ENCODE measurements at places on chromosomes 4 and X. TPM values are rescaled to one million over a fixed set of nuclear protein-coding genes. Genes with fewer than 3 reads are reported as not detected.

- no peak for DNase-seq
Measured at GRCh38 chr4:88045021-88045420, 37.6 kb downstream of the PKD2 start.

DNA sequence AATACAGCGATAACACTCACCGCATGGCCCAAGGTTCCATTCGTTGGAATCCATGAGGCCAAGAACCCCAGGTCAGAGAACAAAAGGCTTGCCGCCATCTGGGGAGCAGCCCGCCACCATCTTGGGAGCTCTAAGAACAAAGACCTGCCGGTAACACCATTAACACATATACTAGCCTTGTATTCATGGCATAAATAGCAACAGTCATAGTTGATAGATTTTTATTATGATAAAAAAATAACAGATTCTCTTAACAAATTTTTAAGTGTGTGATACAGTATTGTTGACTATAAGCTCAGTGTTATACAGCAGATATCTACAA lies 309.4 kb downstream of the GLUD2 start:
- DNase-seq: no peak

DNA sequence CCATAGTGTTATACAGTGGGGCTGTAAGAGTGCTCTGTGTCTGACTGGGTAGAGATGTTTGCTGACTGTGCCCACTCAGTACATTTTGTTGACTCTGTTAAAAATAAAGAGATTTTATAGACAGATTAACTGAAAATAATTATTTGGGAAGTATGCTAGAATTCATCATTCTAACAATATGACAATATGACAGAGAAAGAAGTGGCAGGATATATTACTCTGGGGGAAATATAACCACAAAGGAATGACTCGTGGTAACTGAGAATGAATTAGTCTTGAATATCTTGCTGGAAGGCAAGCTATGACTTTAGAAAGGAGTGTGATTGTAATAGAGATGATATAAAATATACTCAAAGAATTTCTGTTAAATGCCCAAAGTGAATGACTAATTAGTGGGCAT lies 46.8 kb downstream of the TMEM165 start:
- DNase-seq: no peak

GRCh38 chrX:3195845-3196244 lies 150.6 kb downstream of the MXRA5 start:
- no peak for DNase-seq

DNA sequence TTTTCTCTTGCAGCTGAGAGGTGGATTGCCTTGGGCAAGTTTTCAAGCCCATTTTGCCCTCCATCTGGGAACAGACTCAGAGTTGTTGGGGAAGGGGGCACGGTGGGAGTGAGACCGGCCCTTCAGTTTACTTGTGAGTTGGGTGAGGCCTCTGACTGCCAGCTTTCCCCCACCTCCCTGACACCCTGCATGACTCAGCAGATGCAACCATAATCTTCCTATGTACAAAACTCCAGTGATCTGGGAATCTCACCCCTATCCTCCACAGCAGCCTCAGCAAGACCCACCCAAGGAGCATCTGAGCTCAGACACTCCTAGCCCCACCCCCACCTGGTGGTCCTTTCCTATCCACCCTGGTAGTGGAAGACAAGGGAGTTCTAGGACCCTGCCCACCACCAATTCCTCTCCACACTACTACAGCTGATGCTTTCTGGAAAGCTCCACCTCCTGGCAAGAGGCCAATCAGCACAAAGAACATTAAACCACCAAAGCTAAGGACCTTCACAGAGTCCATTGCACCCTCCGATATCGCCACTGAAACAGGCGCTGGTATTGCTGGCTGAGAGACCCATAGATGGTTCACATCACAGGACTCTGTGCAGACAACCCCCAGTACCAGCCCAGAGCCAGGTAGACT lies 99.4 kb upstream of the STK26 start:
- DNase-seq: no peak

- DNase-seq: no peak
Measured at GRCh38 chr4:180197471-180197870, 2045.7 kb upstream of the TENM3 start.

DNA sequence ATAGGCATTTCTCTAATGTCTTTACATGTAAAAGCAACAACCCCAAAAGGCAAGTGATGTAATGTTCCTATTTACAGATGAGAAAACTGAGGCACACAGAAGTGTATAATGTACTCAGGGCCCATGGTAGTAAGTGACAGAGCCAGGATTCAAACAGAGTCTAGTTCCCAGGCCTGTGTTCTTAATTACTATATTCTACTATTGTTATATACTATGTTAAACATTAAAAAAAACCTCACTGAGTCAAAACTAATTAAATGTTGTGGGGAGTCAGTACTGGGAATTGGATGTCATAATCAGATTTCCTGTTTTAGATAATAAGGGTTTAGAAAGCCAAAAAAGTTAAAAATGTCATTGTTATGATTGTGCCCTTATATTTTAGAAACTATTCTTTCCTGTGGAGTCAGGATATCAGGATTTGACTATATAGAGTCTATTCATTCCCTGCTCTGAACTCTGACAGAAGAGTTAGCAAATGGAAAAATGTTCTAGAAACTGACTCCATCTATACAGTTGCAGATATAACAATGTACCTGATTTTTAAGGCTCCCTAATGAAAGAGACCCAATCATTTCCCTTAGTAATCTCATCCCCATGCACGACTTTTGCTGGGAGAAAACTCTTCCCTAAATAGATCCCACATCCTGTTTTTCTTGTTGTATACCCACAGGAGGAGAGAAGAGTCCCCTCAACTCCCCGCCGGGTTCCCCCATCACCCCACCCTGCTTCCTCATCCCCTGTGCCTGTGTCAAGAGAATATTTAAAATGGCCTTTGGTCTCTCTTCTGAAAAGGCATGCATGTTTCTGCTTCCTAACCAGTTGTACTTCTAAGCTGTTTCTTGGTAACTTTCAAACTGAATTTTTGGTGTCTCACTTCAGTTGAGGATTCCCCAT lies 69.7 kb downstream of the REELD1 start:
- no peak for DNase-seq

DNA sequence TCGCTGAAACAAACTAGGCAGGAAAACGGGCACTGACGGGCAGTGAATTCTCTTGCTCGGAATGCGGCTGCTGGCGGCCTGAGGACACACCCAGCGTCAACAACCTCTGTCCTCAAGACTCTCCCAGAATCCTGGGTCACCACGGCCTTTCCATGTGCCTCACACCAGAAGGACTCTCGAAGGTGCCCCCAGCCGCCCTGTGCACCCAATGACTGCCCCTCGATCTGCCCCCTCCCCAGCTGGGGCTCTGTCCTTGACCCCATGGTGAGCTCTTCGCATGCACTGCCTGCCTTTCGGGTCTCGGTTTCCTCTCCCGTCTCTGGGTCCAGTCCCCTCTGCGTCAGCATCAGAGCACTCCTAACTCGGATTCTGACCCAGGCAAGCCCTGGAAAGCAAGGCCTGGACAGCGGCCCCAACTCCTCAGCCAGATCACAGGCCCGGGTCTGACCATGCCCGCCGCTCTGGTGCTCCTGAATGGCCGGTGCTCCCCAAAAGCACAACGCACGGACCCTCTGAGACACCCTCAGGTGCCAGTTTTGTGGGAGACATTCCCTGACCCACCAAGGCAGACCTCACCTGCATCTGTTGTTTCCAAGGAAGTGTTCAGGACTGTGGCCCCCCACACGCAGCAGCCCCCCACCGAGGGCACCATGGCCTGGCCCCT lies 56.0 kb downstream of the ACOX3 start:
- no peak for DNase-seq

- DNase-seq: no peak
Measured at GRCh38 chr4:112511803-112512118, 4.2 kb downstream of the NEUROG2 start.

DNA sequence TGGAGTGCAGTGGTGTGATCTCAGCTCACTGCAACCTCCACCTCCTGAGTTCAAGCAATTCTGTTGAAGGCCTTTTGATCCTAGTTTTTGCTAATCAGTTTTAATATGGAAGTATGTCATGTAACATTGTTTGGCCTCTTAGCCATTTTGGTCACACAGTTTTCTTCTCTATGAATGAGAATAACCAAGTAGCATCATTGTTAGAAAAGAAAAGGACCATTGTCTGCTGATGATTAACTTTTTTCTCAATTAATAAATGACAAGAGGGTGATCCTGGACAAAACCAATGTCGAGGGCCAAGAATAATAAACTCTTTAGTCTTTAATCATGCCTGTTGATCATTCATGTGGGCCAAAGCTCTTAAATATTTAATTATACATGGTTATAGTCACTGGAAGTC lies 289.3 kb upstream of the MAGEB2 start:
- no peak for DNase-seq

DNA sequence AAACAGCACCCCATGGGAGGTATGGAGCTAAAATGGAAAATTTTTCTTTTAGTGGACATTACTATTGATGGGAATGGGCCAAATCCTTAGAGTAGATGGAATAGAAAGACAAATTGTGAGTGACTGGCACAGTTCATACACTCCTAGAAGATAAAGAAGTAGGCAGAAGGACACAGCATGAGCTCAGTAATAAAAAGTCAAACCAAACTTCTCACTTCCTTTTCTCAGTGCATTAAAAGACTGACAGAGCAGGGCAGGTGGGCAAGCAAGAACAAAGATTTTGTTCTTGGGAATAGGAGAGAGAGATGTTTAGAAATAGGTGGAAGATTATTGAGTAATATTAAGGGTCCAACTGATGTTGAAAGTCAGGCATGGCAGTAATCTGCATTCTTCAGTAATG lies 132.5 kb downstream of the ATP10D start:
- no peak for DNase-seq

DNA sequence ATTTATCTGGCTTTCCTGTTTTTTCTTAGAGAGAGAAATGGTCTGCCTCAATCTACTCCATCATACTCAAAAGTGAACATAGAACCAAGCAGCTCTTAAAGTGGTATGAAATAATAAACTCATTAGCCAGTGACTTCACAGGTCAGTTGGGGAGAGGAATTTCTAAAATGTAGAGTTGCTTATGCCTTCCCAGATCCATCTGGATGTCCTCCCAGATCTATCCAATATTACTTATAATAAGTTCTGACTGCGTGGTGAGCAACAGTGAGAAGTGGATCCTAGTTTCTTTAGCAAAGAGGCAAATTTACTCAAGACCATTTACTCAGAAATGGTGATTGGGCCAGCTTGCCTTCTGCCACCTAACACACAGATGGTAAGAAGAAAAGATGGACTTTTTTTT lies 748.0 kb downstream of the PCDH18 start:
- DNase-seq: no peak

GRCh38 chrX:97199501-97199900 lies 315.8 kb downstream of the RPA4 start:
- no peak for DNase-seq

- peak; percentile 41 for DNase-seq
Measured at GRCh38 chrX:15749642-15750610, 11.9 kb downstream of the CA5B start.

DNA sequence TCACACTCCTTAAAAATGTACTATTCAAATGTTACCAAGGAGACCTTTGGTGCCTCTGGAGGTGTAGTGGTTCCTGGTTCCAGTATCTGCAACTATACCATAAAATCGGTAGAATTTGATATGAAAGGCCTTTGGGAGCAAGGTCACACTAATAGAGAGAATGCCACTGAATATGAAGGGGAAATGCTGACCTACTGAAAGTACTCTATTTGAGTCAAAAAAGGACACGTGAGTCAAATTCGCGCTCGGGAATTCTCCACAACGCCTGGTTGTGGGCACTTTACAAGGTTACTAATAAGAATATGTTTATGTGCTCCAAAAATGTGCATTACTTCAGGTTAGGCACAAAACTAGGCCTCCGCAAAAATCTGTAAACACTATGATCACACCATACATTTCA lies 39.5 kb upstream of the RELL1 start:
- no peak for DNase-seq

The TMPRSS11F gene
- not detected for polyA plus RNA-seq

The VCX2 gene
- polyA plus RNA-seq: not detected

The TTC29 gene
- polyA plus RNA-seq: 0.04 TPM

The EDNRA gene
- 3.8 TPM for polyA plus RNA-seq

The RHOH gene
- not detected for polyA plus RNA-seq

The TMEM156 gene
- not detected for polyA plus RNA-seq

The NEIL3 gene
- polyA plus RNA-seq: 0.04 TPM

The SPACA5B gene
- not detected for polyA plus RNA-seq

The DOK7 gene
- polyA plus RNA-seq: 89.5 TPM

The ZCCHC18 gene
- polyA plus RNA-seq: 0.38 TPM

The GABRB1 gene
- 1.0 TPM for polyA plus RNA-seq

The SOWAHB gene
- polyA plus RNA-seq: not detected
